ENCODE measurements at places on chromosomes 7 and 10.

DNA sequence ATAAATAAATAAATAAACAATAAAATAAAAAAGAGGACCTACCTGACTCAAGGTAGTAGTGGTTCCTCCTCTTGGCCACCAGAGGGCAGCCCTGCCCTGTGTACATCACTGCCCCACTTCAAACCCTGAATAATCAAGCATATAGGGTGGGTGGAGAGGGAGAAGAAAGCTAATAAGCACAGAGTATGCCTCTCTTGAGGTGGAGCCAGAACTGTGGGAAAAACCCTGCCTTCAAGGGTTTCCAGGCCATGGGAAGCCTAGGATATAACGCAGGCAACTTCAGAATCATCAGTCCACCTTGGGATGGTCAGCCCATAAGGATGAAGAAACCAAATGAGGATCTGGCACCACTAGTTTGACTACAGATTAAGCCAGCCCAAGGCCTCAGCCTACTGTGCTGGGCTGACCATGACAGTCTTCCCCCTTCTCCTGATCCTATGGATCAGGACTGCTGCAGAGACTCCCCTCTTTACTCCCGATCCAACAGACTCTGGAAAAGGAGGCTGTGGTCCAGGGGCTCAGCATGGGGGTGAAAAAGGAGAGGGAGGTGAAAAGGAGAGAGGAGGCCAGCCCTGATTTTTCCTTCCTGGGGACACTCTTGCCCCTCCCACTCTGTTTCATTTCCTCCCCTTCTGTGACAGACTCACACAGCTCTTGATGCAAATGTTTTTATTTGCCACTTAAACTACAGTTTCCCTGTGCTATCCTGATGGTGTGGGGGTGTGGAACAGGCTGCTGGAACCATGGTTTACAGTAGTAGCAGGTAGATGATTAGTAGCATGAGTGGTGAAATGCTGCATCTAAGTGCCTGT is 10.1 kb downstream of the AVPI1 start:
- no peak for DNase-seq

DNA sequence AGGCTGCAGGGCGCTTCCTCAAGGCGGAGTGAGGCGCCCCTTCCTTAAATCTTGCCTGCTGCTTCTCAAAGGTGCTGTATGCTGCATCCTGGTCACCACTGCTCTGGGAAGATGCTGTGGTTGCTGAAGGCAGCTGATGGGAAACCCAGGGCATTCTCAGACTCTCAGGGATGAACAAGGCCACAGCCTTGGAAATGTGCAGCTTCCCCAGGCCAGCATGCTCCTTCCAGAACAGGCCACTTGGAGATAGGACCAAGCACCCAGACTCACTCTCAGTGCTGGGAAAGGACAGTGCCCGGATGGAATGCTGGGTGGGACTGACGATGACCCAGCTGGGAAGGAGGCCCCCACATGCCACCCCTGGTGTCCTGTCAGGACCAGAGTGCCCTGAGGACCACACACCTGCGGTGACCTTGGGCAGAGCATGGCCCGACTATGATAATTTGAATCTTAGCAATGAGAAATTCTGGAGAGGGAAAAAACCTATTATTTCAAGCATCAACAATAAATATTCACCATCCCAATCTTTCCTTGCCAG is 235.5 kb downstream of the TNS3 start:
- DNase-seq, result no peak

DNA sequence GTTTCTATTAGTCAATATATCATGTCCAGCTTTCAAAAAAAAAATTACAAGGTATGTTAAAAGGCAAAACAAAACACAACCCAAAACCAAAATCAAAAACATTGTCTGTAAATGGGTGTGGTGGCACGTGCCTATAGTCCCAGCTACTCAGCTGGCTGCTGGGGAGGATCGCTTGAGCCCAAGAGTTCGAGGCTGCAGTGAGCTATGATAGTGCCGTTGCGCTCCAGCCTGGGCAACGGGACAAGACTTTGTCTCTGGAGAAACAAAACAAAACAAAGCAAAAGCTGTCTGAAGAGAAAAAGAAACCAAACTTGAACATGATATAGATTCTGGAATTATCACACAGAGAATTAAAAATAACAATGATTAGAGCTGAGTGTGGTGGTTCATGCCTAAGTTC is 10.3 kb upstream of the CPA5 start:
- no peak for DNase-seq

GRCh38 chr10:60093317-60093716 is 187.0 kb upstream of the CCDC6 start:
- DNase-seq, result no peak

DNA sequence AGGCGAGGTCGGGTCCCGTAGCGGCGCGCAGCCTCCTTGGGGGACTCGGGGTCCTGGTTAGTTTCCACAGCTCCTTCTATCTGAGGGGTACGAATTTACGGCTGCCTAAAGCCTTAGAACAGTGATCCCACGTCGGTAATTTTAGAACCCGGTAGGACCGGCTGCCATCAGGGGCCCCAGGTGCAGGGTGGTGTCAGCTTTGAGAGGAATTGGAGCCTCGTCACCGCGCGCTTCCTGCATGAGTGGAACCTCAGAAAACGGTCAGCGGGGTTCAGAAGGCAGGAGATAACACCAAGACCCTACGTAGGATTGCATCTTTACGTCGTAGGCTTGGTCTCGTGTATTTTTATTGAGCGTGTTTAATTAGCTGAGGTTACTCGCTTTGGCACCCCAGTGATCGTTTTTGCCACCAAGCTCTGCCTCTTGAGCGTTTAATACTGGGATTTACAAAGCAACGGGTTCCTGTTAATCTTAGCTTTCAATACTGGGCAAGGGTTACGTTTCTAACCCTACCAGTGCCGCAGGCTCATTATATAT is 443 bp downstream of the RNF32 start:
- no peak for DNase-seq

GRCh38 chr10:110432084-110432483 is 65.6 kb upstream of the DUSP5 start:
- DNase-seq, result no peak

DNA sequence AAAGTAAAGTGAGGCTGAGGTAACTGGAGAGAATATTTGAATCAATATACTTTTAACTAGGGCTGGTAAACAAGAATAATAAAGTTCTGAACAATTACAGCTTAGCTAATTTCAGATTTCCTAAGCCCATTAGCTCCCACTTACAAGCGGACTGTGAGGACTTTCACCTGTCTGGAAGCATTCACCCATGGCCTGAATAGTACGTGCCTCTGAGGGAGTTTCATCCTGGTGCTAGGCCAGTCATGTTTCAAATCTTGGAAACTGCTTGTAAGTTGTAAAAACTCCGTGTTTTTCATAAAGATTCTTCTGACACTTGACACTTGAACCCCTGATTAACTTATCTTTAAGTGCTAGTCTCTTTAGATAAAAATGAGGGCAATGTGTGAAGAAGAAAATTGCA is 975.2 kb upstream of the GHITM start:
- no peak for DNase-seq

- DNase-seq, result no peak
Observed at GRCh38 chr10:71725998-71726579, 6.5 kb upstream of the C10orf105 start.

- no peak for DNase-seq
Observed at GRCh38 chr7:130649004-130649790, 19.4 kb downstream of the COPG2 start.

GRCh38 chr10:96306516-96306915 is 2.3 kb downstream of the DNTT start:
- DNase-seq, result no peak

- DNase-seq, result no peak
Observed at GRCh38 chr7:26900251-26900650, 35.9 kb upstream of the SKAP2 start.

DNA sequence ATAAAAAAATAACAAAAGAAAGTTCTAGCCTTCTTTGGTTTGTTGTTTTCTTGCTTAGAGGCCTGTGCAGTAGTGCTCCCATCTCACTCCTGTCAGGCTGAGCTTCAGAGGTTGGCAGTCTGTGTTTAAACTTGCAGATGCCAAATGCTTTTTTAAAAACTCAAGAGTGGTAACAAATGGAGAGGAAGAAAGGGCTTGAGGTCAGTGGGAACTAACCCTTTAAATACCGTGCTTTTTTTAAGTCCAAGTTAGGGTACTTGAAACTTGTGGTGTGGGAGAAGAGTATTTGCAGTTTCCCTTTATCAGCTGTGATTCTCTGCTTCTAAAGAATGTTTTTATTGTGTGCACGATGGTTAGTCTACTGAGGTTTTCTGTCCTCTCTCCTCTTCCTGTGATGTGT is 29.4 kb downstream of the ZRANB1 start:
- DNase-seq, result no peak

DNA sequence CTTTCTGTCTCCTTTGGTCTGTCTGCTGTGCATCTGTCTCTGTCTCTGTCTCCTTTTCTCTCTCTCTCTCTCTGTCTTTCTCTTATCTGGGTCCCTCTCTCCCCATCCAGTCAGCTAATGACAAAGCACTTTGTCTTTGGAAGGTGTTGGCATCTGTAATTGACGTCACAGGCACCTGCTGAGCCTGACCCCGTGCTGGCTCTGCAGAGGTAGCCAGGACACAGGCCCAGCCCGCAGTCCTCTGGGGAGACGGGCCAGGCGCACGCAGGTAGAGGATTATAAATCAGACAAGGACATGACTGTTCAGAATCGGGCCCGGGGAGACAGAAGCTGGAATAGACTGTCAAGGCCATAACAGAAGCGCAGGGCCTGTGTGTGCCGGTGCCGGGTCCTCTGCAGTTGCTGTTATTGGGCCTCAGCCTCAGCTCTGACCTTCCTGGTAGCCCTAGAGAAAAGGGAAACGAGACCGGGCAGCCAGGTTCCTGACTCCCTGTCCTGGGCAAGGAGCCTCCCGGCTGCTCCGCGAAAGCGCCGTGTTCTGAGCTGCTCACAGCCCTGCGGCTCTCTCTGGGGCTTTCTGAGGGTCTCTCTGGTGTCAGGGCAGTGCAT is 10.7 kb upstream of the PSMG3 start:
- no peak for DNase-seq

DNA sequence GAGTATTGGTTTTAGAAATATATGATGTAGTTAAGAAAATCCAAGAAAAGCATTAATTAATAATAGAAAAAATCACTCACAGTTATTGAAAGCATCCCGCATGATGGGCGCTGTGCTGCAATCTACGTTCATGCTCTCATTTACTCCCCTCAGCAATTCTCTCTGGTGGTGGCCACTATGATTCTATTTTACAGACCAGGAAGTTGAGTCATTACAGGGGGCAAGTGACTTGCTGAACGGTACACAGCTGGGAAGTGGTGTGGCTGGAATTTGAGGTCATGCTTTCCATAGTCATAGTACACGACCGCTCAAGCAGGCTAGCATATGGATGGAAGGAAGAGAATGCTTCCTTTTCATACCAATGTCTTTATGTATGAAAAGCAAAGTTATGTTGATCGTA is 117.4 kb downstream of the TES start:
- DNase-seq, result no peak

- no peak for DNase-seq
Observed at GRCh38 chr7:138746073-138746472, 44.9 kb upstream of the SVOPL start.
